ENCODE measurements at places on chromosomes 5 and 9.

- no peak for DNase-seq
These were observed 772 bp downstream of the DCAF10 start for GRCh38 chr9:37801287-37801850.

DNA sequence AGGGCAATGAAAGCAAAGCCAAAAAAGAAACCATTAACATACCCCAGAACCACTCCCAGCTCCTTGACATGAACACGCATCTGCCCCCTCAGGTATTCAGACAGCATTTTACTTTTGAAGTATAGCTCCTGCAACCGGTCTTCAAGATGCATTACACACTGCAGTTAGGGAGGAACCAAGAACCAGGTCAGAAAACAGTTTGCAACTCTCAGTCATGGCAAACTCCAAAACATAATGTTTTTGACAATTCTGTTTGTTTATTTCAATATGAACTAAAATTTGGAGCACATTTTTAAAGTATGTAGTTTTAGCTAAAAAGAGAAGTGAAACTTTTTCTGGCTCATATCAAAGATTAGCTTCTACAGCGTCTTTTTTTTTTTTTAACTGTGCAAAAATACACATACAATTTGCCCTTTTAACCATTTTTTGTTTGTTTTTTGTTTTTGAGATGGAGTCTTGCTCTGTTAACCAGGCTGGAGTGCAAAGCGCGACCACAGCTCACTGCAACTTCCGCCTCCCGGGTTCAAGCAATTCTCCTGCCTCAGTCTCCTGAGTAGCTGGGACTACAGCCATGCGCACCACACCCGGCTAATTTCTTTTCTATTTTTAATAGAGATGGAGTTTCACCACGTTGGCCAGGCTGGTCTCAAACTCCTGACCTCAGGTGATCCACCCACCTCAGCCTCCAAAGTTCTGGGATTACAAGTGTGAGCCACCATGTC, 12.2 kb upstream of the RAPGEF6 start:
- no peak for DNase-seq

- no peak for DNase-seq
These were observed 45.9 kb upstream of the GABRP start for GRCh38 chr5:170737591-170737990.

GRCh38 chr9:133729617-133730281, 8.4 kb downstream of the SARDH start:
- no peak for DNase-seq

All from central memory CD8-positive, alpha-beta T cell (primary cell).